Bronchial epithelial cell (primary cell): ENCODE measurements at places on chromosomes 1 and 21.

GRCh38 chr1:231347961-231348360 lies 9.9 kb downstream of the SPRTN start:
- no peak for DNase-seq

DNA sequence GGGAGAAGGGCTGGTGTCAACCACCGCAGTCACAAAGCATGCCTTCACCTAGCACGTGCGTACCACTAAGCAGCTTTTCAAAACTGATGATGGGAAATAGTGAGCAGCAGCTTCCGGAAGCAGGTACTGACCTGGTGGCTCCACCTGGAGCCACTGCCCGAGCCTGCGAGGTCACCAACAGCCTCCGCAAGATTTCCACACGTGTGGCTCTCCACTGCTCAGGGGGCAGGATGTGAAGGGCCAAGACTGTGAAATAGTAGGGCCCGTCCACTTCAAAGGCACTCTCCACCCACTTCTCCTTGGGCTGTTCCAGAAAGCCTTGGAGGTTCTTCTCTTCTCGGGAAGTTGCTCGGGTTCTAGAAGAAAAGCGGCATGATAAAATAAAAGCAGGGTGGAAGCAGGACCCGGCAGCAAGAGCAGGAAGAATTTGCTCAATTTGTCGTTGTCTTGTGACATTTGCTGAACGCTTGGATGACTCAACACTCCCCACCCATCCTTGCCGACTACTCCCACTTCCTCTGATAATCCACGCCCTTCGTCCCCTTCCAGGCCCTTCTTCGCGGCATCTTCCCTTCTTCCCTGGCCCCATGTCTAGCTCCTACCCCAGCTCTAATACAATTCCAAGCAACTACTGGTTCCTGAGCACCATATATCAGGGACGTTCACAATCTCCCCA lies 124.9 kb upstream of the IFFO2 start:
- peak; percentile 50 for DNase-seq

DNA sequence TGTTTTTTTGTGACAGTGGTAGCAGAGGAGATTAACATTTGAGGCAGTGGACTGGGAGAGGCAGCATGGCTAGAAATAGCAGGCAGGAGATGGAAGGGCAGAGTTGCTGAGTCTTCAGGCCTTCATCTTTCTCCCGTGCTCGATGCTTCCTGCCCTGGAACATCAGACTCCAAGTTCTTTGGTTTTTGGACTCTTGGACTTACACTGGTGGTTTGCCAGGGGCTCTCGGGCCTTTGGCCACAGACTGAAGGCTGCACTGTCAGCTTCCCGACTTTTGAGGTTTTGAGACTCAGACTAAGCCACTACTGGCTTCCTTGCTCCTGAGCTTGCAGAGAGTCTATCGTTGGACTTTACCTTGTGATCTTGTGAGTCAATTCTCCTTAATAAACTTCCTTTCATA lies 24.2 kb upstream of the LEFTY2 start:
- DNase-seq = no peak

DNA sequence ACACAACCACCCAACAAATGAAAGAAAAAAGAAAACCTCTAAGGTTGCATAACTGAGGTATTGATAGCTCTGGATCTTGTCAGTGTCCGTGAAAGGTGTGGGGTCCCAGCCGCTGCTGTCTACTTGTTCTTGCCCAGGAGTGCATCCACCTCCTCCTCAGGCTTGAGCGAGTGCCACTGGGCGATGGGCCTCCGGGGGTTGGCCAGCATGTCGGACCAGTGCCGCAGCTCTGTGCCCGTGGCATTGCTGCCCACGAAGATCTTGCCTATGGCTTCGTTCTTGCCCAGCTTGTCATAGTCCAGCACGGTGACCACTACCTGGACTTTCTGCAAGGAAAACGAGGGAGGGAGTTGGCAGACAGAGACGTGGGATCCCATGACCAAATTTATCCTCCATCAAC lies 113.6 kb downstream of the SYT2 start:
- DNase-seq = no peak

DNA sequence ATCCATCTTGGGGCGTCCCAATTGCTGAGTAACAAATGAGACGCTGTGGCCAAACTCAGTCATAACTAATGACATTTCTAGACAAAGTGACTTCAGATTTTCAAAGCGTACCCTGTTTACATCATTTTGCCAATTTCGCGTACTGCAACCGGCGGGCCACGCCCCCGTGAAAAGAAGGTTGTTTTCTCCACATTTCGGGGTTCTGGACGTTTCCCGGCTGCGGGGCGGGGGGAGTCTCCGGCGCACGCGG lies 282 bp upstream of the SOD1 start:
- no peak for DNase-seq

GRCh38 chr1:27509127-27510080 lies 19.4 kb upstream of the WASF2 start:
- DNase-seq = peak; percentile 64

DNA sequence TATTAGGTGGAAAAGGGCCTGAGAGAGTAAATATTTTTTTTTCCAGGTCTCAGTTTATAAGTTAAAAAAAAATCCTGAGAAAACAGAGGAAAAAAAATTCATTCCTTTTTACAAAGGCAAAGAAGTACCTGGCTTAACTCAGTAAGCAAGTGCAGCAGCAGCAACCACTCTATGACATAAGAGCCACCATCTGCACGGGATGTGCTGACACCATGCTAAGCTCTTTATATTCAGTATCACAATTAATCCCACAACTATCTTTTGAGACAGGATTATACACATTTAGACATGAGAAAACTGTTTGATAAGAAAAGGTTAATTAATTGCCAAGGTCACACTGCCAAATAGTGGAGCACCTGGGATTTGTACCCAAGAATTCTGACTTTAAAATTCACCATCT lies 13.4 kb upstream of the DPT start:
- no peak for DNase-seq

DNA sequence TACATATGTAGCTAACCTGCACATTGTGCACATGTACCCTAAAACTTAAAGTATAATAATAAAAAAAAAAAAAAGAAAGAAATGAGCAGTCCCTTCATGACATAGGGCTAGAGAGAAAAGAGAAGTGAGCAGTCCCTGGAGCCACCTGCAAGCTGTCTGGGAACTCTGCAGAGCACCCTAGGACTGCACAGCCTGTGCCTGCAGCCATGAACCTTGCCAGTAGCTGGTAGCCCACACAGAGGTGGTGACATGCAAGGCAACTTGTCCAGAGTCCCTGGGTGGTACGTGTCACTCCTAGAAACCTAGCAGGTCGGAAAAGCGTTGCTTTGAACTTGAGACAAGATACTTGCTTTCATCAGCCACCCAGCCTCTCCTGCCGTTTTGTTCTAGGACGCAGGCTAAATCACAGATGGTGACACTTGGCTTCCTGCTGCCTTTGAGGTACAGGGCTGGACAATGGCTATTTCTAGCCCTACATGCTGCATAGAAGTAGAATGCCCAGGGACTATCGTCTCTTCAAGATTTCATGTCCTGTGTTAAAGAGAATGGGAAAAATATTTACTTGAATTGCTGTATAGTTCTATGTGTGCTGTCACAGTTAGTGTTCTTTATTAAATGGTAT lies 260.9 kb downstream of the LTN1 start:
- DNase-seq = no peak

DNA sequence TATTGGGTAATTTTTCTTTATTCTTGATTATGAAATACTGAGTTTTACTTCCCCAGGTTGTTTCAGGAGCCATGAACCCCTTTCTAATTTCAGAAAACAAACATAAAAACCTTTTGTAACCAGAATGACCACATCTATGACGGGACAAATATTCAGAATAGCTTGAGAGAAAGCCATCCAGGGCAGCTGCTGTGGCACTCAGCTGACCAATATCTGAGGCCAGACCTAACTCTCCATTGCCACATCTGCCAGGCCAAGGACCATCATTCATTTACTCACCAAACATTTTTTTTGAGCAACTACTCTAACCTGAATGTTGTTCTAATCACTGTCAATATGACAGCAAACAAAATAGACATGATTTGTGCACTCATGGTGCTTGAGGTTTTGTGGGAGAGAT lies 608.3 kb upstream of the PKN2 start:
- DNase-seq = no peak

- DNase-seq = no peak
These were observed 4.8 kb downstream of the PDZK1IP1 start for GRCh38 chr1:47184822-47185677.

- no peak for DNase-seq
These were observed 68.1 kb downstream of the SPAG17 start for GRCh38 chr1:118116909-118117308.

- DNase-seq = no peak
These were observed 145.3 kb downstream of the TGFB2 start for GRCh38 chr1:218490406-218490922.

- peak; percentile 59 for DNase-seq
These were observed 67.4 kb downstream of the RGS18 start for GRCh38 chr1:192225703-192226102.

GRCh38 chr1:16014509-16015482 lies 3.0 kb downstream of the HSPB7 start:
- DNase-seq = no peak

- peak; percentile 82 for DNase-seq
These were observed 699 bp downstream of the DIPK1A start for GRCh38 chr1:92960395-92961130.

GRCh38 chr1:171455967-171456366 lies 29.4 kb upstream of the PRRC2C start:
- DNase-seq = no peak

- DNase-seq = no peak
These were observed 1.5 kb downstream of the PROX1 start for GRCh38 chr1:213989002-213989855.

GRCh38 chr1:21604208-21604957 lies 64.8 kb downstream of the RAP1GAP start:
- DNase-seq = no peak

- DNase-seq = peak; percentile 44
These were observed 15.5 kb upstream of the JAK1 start for GRCh38 chr1:64981601-64982533.

- no peak for DNase-seq
These were observed 6.0 kb upstream of the MYOG start for GRCh38 chr1:203091761-203092330.

DNA sequence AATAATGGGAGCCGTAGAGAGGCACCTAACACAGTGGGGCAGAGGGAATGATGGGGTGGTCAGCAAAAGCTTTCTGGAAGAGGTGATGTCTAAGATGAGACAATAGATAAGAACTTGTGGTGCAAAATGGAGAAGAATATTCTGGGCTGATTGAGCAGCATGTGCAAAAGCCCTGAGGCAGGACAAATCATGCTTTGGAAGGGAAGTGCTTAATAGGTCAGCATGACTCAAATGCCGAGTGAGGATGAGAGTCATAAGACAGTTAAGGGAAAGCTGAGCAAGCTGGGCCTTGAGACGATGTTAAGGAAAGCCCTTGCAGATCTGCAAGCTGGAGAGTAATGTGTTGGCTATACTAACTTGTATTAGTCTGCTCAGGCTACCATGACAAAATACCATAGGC lies 37.3 kb upstream of the ASB17 start:
- peak; percentile 91 for DNase-seq

DNA sequence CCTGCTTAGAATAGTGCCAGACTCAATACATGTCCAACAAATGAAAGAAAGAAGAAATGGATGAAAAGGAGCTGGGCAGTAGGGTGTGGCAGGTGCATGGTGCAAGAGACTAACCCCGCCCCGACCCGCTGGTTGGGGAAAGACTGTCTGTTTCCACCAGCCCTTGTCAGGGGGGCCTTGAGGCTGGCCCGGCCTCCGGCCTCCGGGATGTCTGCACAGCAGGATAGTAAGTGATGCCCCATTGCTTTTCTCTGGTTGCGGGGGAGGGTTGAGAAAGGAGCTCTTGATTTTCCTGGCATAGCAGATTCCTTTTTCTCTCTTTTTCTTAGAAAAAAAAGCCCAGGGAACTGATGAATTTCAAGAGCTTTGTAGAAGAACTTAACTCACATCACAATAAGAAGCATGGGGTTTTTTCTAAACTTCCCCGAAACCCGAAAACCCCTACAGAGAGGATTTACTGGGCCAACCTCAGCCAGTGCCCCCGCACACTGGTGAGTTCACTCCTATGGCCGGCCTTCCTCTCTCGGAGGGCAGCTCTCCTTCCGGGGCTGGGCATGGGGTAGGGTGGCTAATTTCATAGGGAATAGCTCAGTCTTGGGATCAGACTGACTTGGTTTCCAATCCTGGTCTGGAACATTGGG lies 12.5 kb upstream of the TTC22 start:
- no peak for DNase-seq

GRCh38 chr1:160581961-160582360 lies 2.7 kb upstream of the CD84 start:
- no peak for DNase-seq

GRCh38 chr1:50333595-50333974 lies 89.7 kb downstream of the DMRTA2 start:
- DNase-seq = no peak

DNA sequence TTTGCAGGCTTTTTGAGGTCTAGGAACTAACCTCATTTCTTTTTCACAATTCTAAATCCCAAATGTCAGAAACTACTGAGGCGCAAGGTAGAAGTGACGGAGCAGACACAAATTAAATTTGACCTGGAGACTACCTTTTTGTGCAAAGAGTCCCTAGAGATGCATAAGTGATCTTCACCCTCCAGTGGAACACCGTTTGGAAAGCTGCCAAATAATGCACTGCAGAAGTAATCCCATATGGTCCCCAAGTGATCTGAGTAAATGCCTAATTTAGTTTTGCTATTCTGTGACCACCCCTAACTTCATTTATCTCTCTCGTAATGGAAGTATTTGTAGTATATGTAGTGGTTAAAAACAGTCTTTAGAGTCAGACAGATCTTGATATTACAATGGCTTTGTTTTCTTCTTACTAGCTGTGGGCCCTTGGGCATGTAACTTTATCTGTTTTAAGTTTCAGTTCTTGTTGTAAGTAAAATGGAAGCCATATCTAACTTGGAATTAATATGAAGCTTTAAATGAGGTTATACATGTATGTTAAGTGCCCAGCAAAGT lies 70.4 kb upstream of the IPO9 start:
- no peak for DNase-seq

- no peak for DNase-seq
These were observed 1.7 kb downstream of the TFF3 start for GRCh38 chr21:42313501-42313969.

GRCh38 chr1:212977781-212978645 lies 27.7 kb downstream of the VASH2 start:
- DNase-seq = no peak

DNA sequence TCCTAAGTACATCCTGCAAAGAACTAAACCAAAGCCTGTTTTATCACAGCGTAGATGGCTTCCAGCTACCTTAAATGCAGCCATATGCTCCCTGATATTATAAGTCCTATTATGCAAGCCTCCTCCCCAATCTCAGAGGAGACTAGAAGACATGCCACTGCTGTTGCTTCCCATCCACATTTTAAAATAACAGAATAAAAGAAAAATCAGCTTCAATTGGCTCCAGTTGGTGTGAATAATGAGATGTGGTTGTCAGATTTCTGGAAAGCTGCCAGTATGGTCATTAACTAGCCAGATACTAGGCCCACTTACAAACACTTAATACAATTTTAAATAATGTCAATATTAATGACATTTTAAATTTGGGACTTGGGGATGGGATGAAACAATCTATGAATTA lies 25.7 kb downstream of the WARS2 start:
- DNase-seq = no peak

DNA sequence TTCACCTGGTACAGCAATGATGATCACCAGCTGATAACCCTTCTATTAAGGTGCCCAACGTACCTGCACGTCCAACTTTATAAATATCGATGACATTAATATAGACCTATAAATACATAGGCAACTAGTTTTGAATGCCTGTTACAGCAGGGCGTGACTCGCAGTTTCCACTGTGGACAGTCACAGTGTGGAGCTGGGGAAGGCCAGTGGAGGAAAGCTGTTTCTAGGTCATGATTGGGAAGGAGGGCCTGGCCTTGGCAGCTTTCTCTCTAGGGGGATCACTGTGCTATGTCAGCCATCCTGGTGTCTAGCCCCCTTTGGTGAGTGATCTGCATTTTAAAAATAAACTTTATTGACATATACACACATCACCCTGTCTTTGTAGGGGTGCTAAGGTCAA lies 4.4 kb upstream of the PRDM15 start:
- no peak for DNase-seq
